Heart left ventricle (tissue), 16 donors: ENCODE measurements at places on chromosomes 13 and 19. TPM values are rescaled to one million over a fixed set of nuclear protein-coding genes. Genes with fewer than 3 reads are reported as not detected.

SIGLEC10 gene
- total RNA-seq, result 1.7 TPM

PEAK3 gene
- 0.23 TPM for total RNA-seq

PSG1 gene
- not detected for total RNA-seq

IGLON5 gene
- not detected for total RNA-seq

ZNF99 gene
- total RNA-seq, result 0.06 TPM

DIRAS1 gene
- total RNA-seq, result 152 TPM

PABPC3 gene
- not detected for total RNA-seq

CYP2A6 gene
- total RNA-seq, result not detected

NCCRP1 gene
- total RNA-seq, result not detected

CRX gene
- not detected for total RNA-seq

RASIP1 gene
- total RNA-seq, result 23.5 TPM

KIRREL2 gene
- not detected for total RNA-seq

ZNF222 gene
- 4.2 TPM for total RNA-seq

CRTC1 gene
- 9.2 TPM for total RNA-seq

SBK2 gene
- total RNA-seq, result 2.4 TPM

P2RY11 gene
- total RNA-seq, result 4.4 TPM

C13orf46 gene
- 0.38 TPM for total RNA-seq

AMER2 gene
- not detected for total RNA-seq
